Skeletal muscle tissue (tissue), 5 donors: ENCODE measurements at places on chromosomes 1 and 21. TPM values are rescaled to one million over a fixed set of nuclear protein-coding genes. Genes with fewer than 3 reads are reported as not detected.

The KRTAP19-1 gene
- not detected for total RNA-seq

The IRF6 gene
- total RNA-seq: 0.52 TPM

The RPRD2 gene
- total RNA-seq: 12.0 TPM

The DENND2C gene
- 7.8 TPM for total RNA-seq

The FCRL2 gene
- not detected for total RNA-seq

The PIGP gene
- 11.5 TPM for total RNA-seq

The ATP8B2 gene
- 23.0 TPM for total RNA-seq

The CYYR1 gene
- 4.2 TPM for total RNA-seq

The AMY2B gene
- total RNA-seq: 78.8 TPM

The RAP1GAP gene
- 1.0 TPM for total RNA-seq

The OTUD7B gene
- 15.7 TPM for total RNA-seq

The MX2 gene
- total RNA-seq: 6.8 TPM

The HSPB7 gene
- total RNA-seq: 5.7 TPM

The FCMR gene
- total RNA-seq: 0.52 TPM

The C1orf74 gene
- 3.7 TPM for total RNA-seq

The KRTAP20-1 gene
- not detected for total RNA-seq

The SLC5A9 gene
- total RNA-seq: not detected

The TTC39A gene
- total RNA-seq: 2.1 TPM

The ITLN2 gene
- not detected for total RNA-seq

The RYR2 gene
- 5.7 TPM for total RNA-seq

The FABP3 gene
- total RNA-seq: 201 TPM

The NBPF26 gene
- 27.1 TPM for total RNA-seq

The ZNF648 gene
- total RNA-seq: under 0.01 TPM

The PIGC gene
- 25.6 TPM for total RNA-seq

The KRTAP10-2 gene
- not detected for total RNA-seq

The TRMT1L gene
- total RNA-seq: 18.3 TPM

The DVL1 gene
- total RNA-seq: 44.9 TPM
